ENCODE measurements at places on chromosomes 5 and 9.

DNA sequence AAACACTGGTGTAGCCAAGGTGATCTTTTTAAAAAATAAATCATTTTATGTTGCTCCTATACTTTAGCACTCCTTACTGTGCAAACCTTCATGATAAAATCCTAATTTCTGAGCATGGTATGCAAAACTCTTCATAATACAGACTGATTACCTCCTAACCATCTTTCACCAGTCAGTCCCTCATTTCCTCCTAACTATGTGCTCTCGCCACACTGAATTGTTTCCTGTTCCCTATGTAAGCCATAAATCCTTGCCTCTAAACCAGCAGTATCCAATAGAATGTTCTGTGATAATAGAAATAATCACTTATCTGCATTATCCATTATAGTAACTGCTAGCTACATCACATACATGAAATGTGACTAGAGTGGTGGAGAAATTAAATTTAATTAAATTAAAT lies 10.7 kb downstream of the AP3B1 start:
- DNase-seq: no peak

GRCh38 chr9:75669721-75670120 lies 220.8 kb upstream of the PCSK5 start:
- no peak for DNase-seq

DNA sequence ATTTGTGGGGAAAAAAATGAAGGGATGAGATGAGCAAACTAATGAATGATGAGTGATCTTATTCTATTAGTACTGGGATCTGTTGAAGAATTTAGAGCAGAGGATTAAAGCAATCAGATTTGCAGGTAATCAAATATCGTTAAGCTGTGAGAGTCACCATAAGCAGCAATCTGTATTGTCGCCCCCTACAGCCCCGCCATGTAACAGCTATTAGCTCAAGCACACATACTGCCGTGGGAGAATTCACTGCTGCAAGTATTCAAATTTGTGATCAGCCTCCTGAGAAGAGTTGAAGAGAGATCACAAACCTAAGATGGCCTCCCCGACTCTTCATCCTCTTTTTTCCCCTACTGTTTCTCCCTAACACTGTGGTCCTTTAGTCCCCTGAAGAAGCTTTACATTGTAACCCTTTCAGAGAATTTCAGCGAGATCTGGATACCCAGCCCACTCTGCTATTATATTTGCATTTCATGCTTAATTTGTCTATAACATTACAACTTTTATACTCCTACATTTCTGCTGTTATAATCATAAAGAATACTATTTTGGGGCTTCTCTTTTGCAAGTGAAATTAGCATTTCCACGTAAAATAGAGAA lies 28.5 kb upstream of the PHF24 start:
- DNase-seq: peak; percentile 14

DNA sequence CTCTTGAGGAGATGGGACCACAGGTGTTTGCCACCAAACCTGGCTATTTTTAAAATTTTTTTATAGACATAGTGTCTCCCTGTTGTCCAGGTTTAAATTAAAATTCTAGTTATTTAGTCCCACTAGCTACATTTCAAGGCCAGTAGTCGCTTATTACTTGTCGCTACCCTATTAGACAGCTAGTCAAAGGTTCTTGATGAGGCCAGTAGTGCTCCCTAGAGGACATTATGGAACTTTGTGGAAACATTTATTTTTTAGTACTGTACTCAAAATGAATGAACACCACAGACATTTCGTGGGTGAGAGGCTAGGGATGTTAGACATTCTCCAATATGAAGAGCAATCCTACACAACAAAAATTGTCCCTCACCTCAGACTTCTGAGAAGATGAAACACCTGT lies 14.4 kb upstream of the GRXCR2 start:
- DNase-seq: no peak

GRCh38 chr9:117046666-117047327 lies 359.7 kb downstream of the TRIM32 start:
- DNase-seq: no peak

DNA sequence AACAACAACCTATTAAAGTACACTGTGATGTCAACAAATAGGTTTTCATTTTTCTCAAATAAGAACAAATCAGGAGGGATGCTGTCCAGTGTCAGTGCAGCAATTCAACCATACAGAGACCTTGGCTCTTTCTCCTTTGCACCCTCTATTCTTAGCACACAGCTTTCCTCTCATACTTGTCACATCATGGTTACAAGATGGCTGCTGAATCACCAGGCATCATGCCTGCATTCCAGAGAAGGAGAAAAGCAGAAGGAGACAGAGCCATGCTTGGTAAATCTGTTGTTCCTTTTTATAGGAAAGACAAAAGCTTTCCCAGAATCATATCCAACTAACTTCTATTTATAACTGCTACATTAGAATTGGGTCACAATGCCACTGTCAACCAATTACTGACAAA lies 124.7 kb upstream of the VLDLR start:
- DNase-seq: no peak

GRCh38 chr5:67538855-67539506 lies 342.4 kb upstream of the CD180 start:
- DNase-seq: no peak

GRCh38 chr9:728535-728934 lies 113.0 kb upstream of the DMRT1 start:
- DNase-seq: no peak
